ENCODE measurements at places on chromosomes 1 and 21.

DNA sequence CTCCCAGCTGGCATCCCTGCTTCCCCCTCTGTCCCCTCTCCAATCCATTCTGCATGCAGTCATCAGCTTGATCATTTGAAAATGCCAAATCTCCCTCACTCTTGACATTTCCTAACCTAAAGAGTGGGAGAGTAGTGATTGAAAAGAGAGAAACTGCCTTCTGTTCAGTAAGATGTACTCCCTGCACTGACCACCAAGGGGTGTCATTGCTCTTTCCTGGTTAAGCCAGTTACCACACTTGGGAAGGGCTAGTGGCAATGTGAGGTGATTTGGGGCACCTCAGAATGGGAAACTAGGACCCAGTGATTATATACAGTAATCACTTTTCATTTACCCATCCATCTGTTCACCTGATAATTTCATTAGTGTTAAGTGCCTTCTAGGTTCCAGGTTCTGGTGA lies 6.9 kb upstream of the TMEM269 start:
- H3K36me3 ChIP-seq, result peaks cover 56% of the 10 kb centered on the region
- H3K27ac ChIP-seq, result no peak overlapping the region
- H3K4me1 ChIP-seq, result no peaks in the 10 kb centered on the region
- H3K27me3 ChIP-seq, result no peaks in the 10 kb centered on the region
- H3K4me3 ChIP-seq, result no peak overlapping the region

GRCh38 chr1:227793948-227794816 lies 21.3 kb upstream of the PRSS38 start:
- no peak overlapping the region for H3K27ac ChIP-seq
- H3K36me3 ChIP-seq, result no peaks in the 10 kb centered on the region
- peaks cover 8% of the 10 kb centered on the region for H3K27me3 ChIP-seq
- no peak overlapping the region for H3K4me3 ChIP-seq

- peak overlapping the region; percentile 91 for H3K4me3 ChIP-seq
- H3K36me3 ChIP-seq, result no peaks in the 10 kb centered on the region
- H3K27me3 ChIP-seq, result peaks cover 13% of the 10 kb centered on the region
- H3K27ac ChIP-seq, result peak overlapping the region; percentile 27
- DNase-seq, result no peak
- peaks cover 24% of the 10 kb centered on the region for H3K4me1 ChIP-seq
Measured at GRCh38 chr1:2411801-2412394, 466 bp downstream of the PEX10 start.

GRCh38 chr1:199979071-199979470 lies 48.4 kb upstream of the NR5A2 start:
- H3K4me1 ChIP-seq, result peaks cover 26% of the 10 kb centered on the region
- H3K36me3 ChIP-seq, result no peaks in the 10 kb centered on the region
- no peak overlapping the region for H3K4me3 ChIP-seq
- no peak overlapping the region for H3K27ac ChIP-seq
- DNase-seq, result no peak

GRCh38 chr1:228753786-228754360 lies 18.6 kb downstream of the RHOU start:
- peaks cover 13% of the 10 kb centered on the region for H3K4me1 ChIP-seq
- H3K36me3 ChIP-seq, result no peaks in the 10 kb centered on the region
- no peak for DNase-seq
- H3K27me3 ChIP-seq, result no peaks in the 10 kb centered on the region
- H3K4me3 ChIP-seq, result no peak overlapping the region

- H3K36me3 ChIP-seq, result no peaks in the 10 kb centered on the region
- no peak for DNase-seq
- H3K4me3 ChIP-seq, result no peak overlapping the region
- no peaks in the 10 kb centered on the region for H3K27me3 ChIP-seq
- no peaks in the 10 kb centered on the region for H3K4me1 ChIP-seq
Measured at GRCh38 chr21:35384375-35384774, 335.3 kb upstream of the RUNX1 start.

DNA sequence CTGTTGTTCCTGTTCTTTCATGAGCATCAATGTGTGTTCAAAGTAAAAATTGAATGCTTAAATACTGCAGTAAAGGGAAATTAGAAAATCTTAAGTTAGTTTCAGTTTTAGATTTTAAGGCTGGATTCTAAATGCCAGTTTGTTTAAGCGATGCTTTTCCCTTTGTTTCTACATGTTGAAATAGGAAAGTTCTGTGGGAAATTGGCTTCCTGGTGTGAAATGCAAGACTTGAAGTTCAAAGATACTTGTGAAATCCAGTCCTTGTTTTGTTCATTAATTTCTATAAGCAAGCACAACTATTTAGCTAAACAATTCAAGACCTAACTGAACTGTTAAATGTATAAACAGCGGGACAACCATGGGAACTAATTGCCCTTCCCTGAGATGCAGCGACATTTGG lies 149.1 kb downstream of the LYPLAL1 start:
- no peak overlapping the region for H3K27ac ChIP-seq
- H3K4me1 ChIP-seq, result no peaks in the 10 kb centered on the region
- no peak for DNase-seq
- no peaks in the 10 kb centered on the region for H3K27me3 ChIP-seq

DNA sequence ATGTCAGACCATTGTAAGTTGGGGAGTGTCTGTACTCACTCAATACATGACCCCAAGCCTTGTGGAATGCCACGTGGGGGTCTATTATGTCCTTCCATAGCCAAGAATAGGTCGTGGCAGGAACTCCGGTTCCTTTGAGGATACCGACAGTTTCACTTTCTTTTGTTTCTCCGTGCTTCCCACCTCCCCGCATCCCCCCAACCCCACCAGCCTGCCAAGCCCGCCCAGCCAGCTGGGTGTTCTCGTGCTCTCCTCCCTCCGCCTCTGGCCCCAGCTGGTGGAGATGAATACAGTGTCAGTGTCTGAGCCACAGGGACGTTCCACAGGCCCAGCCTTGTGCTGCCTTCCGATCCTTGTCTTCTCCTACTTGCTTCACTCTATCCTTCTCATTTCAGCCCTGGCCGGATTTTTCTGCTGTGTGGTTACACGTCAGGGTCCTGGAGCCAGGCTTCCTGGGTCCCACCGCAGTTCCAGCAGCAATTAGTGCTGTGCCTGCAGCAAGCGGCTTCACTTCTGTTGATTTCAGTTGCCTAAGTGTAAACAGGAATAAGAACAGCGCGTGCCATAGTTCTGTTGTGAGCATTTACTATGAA lies 4.1 kb upstream of the AGTRAP start:
- H3K4me3 ChIP-seq, result peak overlapping the region; percentile 72
- no peaks in the 10 kb centered on the region for H3K36me3 ChIP-seq
- peak overlapping the region; percentile 87 for H3K27ac ChIP-seq
- H3K4me1 ChIP-seq, result peaks cover 89% of the 10 kb centered on the region

DNA sequence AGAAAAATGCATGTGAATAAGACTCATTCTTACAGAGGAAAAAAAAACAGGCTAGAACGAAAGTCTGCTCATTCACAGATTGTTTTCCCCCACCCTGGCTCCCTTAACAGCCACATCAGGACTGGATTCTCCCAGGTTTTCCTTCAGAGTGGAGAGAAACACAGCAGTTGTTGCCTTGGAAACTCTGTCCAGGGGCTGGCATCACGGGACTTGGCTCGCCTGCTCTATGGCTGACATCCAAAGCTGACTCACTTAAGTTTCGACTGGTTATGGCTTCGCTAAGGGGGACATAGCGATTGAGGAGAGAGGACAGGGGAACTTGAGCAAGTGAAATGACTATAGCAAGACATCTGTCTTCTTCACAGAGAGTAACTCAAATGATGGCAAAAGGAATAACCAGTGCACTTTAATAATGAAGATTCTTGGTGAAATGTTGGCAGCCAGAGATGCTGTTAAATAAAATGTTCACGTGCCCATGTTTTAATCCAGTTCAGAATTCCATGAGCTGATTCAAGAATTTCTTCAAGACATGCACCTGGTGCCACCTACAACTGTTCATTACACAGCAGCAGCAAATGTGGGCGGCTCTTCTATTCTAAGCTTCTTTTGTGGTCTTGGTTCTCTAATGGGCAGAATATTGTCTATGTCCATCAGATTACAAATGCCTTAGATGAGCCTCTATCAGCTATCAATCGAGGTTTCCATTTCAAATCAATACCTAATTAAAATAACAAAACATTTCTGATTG lies 21.8 kb downstream of the MIS18A start:
- H3K27ac ChIP-seq, result no peak overlapping the region
- no peaks in the 10 kb centered on the region for H3K36me3 ChIP-seq
- no peaks in the 10 kb centered on the region for H3K27me3 ChIP-seq
- no peaks in the 10 kb centered on the region for H3K4me1 ChIP-seq

- no peaks in the 10 kb centered on the region for H3K36me3 ChIP-seq
- no peaks in the 10 kb centered on the region for H3K27me3 ChIP-seq
- DNase-seq, result peak; percentile 41
- H3K4me1 ChIP-seq, result peaks cover 42% of the 10 kb centered on the region
- no peak overlapping the region for H3K4me3 ChIP-seq
Measured at GRCh38 chr1:109827466-109827865, 63.7 kb upstream of the EPS8L3 start.

- H3K27me3 ChIP-seq, result no peaks in the 10 kb centered on the region
- no peak overlapping the region for H3K4me3 ChIP-seq
- H3K4me1 ChIP-seq, result no peaks in the 10 kb centered on the region
- H3K27ac ChIP-seq, result no peak overlapping the region
Measured at GRCh38 chr21:37478794-37479193, 112.2 kb downstream of the DYRK1A start.

DNA sequence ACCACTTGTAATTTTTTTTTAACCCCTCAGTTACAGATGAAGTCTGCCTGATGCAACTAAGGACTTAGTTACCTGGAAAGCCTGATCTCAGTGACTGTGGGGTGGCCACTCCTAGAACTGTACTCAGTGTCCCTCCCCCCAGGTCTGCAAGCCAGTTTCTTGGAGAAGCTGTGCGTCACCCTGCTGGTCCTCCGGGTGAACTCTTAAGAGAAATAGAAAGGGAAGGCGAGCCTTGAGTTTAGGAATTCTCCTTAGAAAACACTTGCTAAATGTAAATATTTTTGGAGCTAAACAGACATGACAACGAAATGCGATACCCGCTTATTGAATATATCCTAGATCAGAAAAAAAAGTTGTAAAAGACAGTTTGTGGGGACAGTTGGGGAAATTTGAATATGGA lies 730 bp downstream of the SLC16A4 start:
- H3K27me3 ChIP-seq, result no peaks in the 10 kb centered on the region
- H3K4me3 ChIP-seq, result no peak overlapping the region
- H3K4me1 ChIP-seq, result peaks cover under 1% of the 10 kb centered on the region
- no peak overlapping the region for H3K27ac ChIP-seq
- no peak for DNase-seq

- no peaks in the 10 kb centered on the region for H3K27me3 ChIP-seq
- H3K27ac ChIP-seq, result no peak overlapping the region
- H3K36me3 ChIP-seq, result no peaks in the 10 kb centered on the region
- H3K4me1 ChIP-seq, result no peaks in the 10 kb centered on the region
- H3K4me3 ChIP-seq, result no peak overlapping the region
Measured at GRCh38 chr1:14117700-14118099, 417.7 kb downstream of the PRDM2 start.

DNA sequence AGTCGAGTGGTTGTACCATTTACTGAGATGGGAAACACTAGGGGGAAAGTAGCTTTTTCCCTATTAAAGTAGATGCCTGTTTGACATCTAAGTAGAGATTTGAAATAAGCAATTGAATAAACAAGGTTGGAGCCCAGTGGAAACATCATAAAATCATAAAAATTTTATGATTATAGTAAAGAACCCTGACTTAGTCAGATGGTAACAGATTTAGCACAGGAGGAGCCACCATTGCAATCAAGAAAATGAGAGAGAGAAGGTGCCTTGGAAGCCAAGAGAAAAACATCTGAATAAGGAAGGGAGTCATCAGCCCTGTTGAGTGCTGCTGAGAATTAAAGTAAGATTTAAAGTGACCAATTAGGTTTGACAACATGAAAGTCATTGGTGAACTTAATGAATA lies 49.8 kb downstream of the SMG7 start:
- peaks cover 95% of the 10 kb centered on the region for H3K36me3 ChIP-seq
- H3K27me3 ChIP-seq, result no peaks in the 10 kb centered on the region
- no peak for DNase-seq
- H3K27ac ChIP-seq, result no peak overlapping the region
- H3K4me3 ChIP-seq, result no peak overlapping the region
- H3K4me1 ChIP-seq, result no peaks in the 10 kb centered on the region

- H3K4me1 ChIP-seq, result no peaks in the 10 kb centered on the region
- no peak overlapping the region for H3K27ac ChIP-seq
- no peak overlapping the region for H3K4me3 ChIP-seq
- DNase-seq, result no peak
- no peaks in the 10 kb centered on the region for H3K27me3 ChIP-seq
- H3K36me3 ChIP-seq, result peaks cover 14% of the 10 kb centered on the region
Measured at GRCh38 chr21:42993051-42993712, 18.8 kb downstream of the PKNOX1 start.

- no peak overlapping the region for H3K4me3 ChIP-seq
- H3K4me1 ChIP-seq, result no peaks in the 10 kb centered on the region
- no peak for DNase-seq
- no peak overlapping the region for H3K27ac ChIP-seq
Measured at GRCh38 chr1:205048382-205048781, 5.4 kb downstream of the CNTN2 start.

DNA sequence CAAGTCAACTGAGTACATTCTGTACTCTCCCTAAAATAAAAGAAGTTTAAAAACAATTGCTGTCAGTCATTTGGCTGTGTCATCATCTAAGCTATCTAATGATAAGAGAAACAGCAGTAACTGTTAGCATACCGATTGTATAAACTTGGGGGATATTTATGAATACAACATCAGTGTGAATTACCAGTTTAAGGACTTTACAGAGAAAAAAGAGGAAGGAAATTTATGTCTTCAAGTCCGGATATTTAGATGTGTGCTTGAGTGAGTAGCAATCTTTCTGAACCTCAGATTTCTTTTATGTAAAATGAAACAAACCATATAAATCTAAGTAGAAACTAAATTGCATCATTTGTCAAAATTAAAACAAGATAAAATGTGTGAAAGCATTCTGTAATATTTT lies 1557.0 kb downstream of the MRPL39 start:
- no peaks in the 10 kb centered on the region for H3K36me3 ChIP-seq
- no peak overlapping the region for H3K27ac ChIP-seq
- H3K27me3 ChIP-seq, result no peaks in the 10 kb centered on the region
- peak; percentile 6 for DNase-seq

GRCh38 chr1:234584420-234584805 lies 25.6 kb downstream of the IRF2BP2 start:
- H3K27me3 ChIP-seq, result no peaks in the 10 kb centered on the region
- H3K36me3 ChIP-seq, result no peaks in the 10 kb centered on the region
- H3K27ac ChIP-seq, result no peak overlapping the region
- H3K4me3 ChIP-seq, result no peak overlapping the region
- no peak for DNase-seq

DNA sequence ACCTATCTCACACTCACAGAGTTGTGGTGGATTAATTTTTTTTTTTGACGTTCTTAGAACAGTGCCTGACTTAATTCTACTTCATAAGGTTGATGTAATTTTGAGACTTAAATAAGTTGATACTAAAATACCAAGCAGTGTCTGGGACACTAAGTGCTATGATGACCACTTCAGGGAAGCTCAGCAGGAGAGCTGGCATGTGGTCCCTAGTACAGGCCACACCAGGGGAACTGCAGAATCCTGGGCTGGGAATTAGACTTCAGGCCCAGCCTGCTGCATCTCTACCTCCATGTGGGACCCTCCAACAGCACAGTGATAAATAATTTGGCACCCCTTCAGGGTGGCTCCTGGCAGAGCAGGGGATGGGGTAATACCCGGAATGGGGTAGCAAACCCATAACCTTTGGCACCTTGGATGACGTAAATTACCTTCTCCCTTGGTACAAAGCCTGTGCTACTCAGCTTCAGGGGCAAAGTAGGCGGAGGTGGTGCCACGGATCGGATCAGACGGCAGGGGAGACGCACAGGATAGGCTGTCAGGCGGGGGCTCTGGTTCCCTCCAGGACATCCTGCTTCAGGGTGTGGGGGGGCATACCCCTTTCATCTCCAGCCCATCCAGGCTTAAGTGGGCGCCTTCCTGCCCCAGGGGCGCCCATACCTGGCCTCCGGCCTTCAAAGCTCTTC lies 4.8 kb downstream of the MFSD2A start:
- peak overlapping the region; percentile 74 for H3K27ac ChIP-seq
- no peaks in the 10 kb centered on the region for H3K27me3 ChIP-seq
- peaks cover 12% of the 10 kb centered on the region for H3K36me3 ChIP-seq
- no peak for DNase-seq
